Pancreas (tissue), 10 donors: ENCODE measurements at places on chromosomes 5 and 9. TPM values are rescaled to one million over a fixed set of nuclear protein-coding genes. Genes with fewer than 3 reads are reported as not detected.

TRIM7 gene
- total RNA-seq: 4.6 TPM

DNA sequence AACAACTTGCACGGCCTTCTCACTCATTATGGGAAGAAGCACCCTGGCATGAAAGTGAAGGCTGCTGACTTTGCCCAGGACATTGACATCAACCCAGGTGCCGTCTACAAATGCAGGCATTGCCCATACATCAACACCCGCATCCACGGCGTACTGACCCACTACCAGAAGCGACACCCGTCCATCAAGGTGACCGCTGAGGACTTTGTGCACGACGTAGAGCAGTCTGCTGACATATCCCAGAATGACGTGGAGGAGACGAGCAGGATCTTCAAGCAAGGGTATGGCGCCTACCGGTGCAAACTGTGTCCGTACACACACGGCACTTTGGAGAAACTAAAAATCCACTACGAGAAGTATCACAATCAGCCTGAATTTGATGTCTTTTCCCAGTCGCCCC, 65.4 kb downstream of the ZNF462 start:
- H3K36me3 ChIP-seq: no peaks in the 10 kb centered on the region
- H3K27me3 ChIP-seq: no peaks in the 10 kb centered on the region
- no peak overlapping the region for H3K27ac ChIP-seq
- H3K4me1 ChIP-seq: no peaks in the 10 kb centered on the region
- DNase-seq: no peak
- no peak overlapping the region for H3K4me3 ChIP-seq

GRCh38 chr9:98807070-98807813, at the start of gene GALNT12:
Gene GALNT12, plus strand, starts transcription at chr9:98807670. Its CDS starts 29 bp downstream, at chr9:98807699.
- H3K27me3 ChIP-seq: no peaks in the 10 kb centered on the region
- peak; percentile 41 for DNase-seq
- H3K4me3 ChIP-seq: peak within 1 kb of the TSS; percentile 36
- H3K27ac ChIP-seq: peak within 1 kb of the TSS; percentile 32
- no peaks in the 10 kb centered on the region for H3K36me3 ChIP-seq

DNA sequence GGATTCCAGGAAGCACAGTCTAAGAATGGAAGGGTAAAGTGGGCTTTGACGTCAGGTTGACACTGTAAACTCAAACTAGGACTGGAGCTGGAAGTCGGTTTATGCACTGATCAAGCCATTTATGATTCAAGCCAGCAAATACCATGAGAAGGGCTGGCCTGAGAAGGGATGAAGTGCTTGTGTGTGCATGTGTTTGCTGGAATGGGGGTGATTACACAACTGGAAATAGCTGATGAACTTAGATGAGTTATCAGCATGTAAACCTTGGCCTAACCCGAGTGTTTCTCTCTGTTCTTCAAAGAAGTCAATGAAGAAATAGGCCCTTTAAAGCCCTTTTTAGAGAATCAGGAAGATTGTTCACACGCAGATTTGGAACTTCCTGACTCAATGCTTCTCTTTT, 287.6 kb downstream of the RFX3 start:
- H3K27me3 ChIP-seq: no peaks in the 10 kb centered on the region
- peaks cover 5% of the 10 kb centered on the region for H3K4me1 ChIP-seq
- H3K4me3 ChIP-seq: no peak overlapping the region
- H3K27ac ChIP-seq: no peak overlapping the region

GRCh38 chr9:121636978-121637712, 14.3 kb upstream of the DAB2IP start:
- no peak overlapping the region for H3K4me3 ChIP-seq
- DNase-seq: no peak
- H3K36me3 ChIP-seq: no peaks in the 10 kb centered on the region
- H3K4me1 ChIP-seq: peaks cover 5% of the 10 kb centered on the region
- H3K27me3 ChIP-seq: no peaks in the 10 kb centered on the region

GRCh38 chr5:91119981-91120850, 262.9 kb downstream of the ARRDC3 start:
- H3K36me3 ChIP-seq: no peaks in the 10 kb centered on the region
- no peak overlapping the region for H3K4me3 ChIP-seq
- DNase-seq: no peak
- H3K27me3 ChIP-seq: no peaks in the 10 kb centered on the region
- H3K27ac ChIP-seq: no peak overlapping the region
- H3K4me1 ChIP-seq: no peaks in the 10 kb centered on the region

- H3K27me3 ChIP-seq: no peaks in the 10 kb centered on the region
- no peak overlapping the region for H3K27ac ChIP-seq
- H3K4me1 ChIP-seq: no peaks in the 10 kb centered on the region
- no peak overlapping the region for H3K4me3 ChIP-seq
- DNase-seq: no peak
Observed at GRCh38 chr9:5644501-5644900, 15.6 kb downstream of the RIC1 start.

DNA sequence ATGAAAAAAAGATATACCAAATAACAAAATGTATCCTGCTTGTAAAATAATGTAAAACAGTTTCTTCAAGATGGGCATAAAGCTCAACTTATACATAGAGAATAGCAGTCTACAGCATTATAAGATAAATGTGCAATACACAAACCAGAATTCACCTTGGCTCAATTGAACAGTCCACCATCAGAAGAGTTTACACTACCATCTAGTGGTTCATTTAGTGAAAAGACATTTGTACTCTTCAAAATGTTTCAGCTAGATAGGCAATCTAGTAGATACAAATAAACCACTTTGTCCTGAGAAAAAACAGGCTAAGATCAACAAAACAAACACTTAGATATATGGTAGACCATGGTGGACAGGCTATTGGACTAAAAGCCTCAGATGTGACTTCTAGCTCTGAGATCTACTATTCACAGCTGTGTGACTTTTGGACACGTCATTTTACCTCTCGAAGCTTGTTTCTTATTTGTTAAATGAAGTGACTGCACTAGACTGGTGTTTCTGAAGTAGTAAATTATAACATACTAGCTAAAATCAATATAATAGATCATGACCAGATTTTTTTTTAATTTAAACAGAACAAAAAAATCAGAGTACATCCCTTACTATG, 22.1 kb upstream of the TPD52L3 start:
- no peaks in the 10 kb centered on the region for H3K27me3 ChIP-seq
- H3K36me3 ChIP-seq: no peaks in the 10 kb centered on the region
- H3K4me1 ChIP-seq: no peaks in the 10 kb centered on the region
- no peak overlapping the region for H3K4me3 ChIP-seq
- no peak for DNase-seq
- H3K27ac ChIP-seq: no peak overlapping the region

NR2F1-AS1 gene
- total RNA-seq: 1.9 TPM

- no peaks in the 10 kb centered on the region for H3K4me1 ChIP-seq
- H3K36me3 ChIP-seq: no peaks in the 10 kb centered on the region
- no peaks in the 10 kb centered on the region for H3K27me3 ChIP-seq
- H3K4me3 ChIP-seq: no peak overlapping the region
- no peak for DNase-seq
Observed at GRCh38 chr5:34603378-34603777, 52.8 kb upstream of the RAI14 start.

DNA sequence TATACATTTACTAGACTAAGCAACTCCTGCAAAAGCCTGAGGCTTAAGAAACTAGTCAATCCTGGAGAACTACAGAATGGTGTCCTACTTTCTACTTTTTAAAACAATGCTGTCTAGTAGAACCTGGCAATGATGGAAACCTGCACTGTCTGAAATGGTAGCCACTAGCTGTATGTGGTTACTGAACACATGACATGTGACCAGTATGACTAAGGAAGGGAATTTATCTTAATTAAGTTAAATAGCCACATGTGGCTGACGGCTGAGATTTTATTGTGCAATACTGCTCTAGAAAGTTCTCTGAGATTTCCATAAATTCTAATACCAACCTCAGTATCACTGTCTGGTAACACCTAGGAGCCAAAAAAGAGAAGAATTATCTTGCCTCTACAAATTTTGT, 44.9 kb upstream of the RAPGEF6 start:
- no peaks in the 10 kb centered on the region for H3K27me3 ChIP-seq
- no peak overlapping the region for H3K27ac ChIP-seq
- no peaks in the 10 kb centered on the region for H3K36me3 ChIP-seq
- H3K4me1 ChIP-seq: peaks cover 4% of the 10 kb centered on the region

SEMA6A gene
- 13.9 TPM for total RNA-seq

GRCh38 chr9:108167136-108167900, 677.7 kb upstream of the KLF4 start:
- DNase-seq: no peak
- H3K36me3 ChIP-seq: no peaks in the 10 kb centered on the region
- H3K4me1 ChIP-seq: no peaks in the 10 kb centered on the region
- no peak overlapping the region for H3K27ac ChIP-seq
- H3K27me3 ChIP-seq: no peaks in the 10 kb centered on the region

DNA sequence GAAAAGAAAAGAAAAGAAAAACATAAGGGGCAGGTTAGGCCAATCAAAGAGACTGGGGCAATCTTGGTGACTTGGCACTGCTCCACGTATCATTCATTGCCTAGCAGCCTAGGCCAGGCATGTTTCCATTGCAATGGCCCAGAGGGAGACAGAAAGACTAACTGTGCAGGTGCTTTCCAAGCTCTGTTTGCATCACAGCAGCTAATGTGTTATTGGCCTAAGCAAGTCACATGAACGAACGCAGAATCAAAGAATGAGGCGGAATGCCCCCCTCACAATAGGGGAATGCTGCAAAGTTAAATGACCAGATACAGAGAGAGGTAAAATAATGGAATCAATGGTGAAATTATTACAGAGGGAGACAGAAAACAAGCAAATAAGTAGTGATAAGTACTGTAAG, 11.1 kb upstream of the VPS13A start:
- DNase-seq: no peak
- H3K36me3 ChIP-seq: no peaks in the 10 kb centered on the region
- no peaks in the 10 kb centered on the region for H3K27me3 ChIP-seq
- H3K4me1 ChIP-seq: no peaks in the 10 kb centered on the region
